Aorta (tissue), 5 donors: ENCODE measurements at places on chromosomes 3 and 15.

- no peak for DNase-seq
Observed at GRCh38 chr3:10285272-10286132, 7.2 kb downstream of the GHRL start.

DNA sequence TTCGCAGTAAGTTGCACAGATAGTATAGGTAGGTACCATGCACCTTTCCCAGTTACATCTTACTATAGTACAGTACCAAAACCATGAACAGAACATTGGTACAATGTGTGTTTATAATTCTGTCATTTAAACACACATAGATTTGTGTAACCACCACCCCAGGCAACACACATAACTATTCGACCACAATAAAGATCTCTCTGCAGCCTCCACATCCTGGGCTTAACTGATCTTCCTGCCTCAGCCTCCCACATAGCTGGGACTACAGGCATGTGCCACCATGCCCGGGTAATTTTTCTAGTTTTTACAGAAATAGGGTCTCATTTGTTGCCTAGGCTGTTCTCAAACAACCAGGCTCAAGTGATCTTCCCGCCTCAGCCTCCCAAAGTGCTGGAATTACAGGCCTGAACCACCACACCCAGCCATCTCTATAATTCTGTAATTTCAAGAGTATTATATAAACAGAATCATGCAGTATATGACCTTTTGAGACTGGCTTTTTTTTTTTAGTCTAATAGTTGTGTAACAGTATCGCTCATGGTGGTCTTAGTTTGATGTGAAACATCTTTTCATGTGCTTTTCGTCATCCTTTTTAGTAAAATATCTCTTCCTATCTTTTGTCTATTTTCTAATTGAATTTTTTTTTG, 13.3 kb upstream of the TMF1 start:
- no peak for DNase-seq

DNA sequence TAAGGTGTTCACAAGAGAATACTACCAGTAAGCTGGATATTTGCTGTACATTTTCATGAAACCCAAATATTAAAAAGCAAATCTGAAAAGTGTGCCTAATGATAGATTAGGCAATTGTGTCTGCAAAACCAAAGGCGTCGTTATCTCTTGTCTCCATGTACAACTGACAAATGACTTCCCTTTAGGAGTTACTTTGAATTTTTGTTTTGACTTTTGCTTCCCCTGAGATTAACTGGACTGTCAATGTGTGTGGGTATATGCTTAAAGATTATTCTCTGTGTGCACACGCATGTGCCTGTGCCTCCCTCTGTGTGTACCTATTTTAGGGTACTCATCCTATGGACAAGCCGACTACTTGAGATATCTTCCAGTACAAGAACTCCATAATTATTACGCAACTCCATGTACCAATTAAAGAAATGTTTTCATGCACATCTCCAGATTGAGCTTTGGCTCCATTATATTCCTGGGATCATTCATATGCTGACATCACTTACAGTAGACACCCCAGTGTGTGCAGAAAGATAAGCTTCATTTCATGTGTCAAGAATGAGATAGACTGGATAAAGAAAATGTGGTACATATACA, 431.2 kb upstream of the ADAMTS9 start:
- no peak for DNase-seq

DNA sequence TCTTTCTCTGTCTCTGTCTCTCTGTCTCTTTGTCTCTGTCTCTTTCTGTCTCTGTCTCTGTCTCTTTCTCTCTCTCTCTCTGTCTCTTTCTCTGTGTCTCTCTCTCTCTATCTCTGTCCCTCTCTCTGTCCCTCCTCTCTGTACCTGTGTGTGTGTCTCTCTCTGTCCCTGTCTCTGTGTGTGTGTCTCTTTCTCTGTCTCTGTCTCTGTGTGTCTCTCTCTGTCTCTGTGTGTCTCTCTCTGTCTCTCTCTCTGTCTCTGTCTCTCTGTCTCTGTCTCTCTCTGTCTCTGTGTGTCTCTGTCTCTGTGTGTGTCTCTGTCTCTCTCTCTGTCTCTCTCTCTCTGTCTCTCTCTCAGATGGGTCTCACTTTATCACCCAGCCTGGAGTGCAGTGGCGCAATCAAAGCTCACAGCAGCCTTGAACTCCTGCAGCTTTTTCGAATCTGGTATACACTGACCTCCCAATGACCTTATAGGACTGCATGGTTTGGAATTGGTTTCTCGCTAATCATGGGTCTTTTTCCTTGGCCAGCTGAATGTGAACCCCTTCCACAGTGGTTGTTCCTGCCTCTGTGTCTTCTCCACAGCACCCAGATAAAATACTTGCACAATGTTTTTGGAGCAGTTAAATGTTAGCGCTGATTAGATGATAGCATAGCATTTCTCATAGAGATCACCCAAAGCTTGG, 102.6 kb upstream of the KLHL25 start:
- DNase-seq = no peak

- no peak for DNase-seq
Observed at GRCh38 chr3:72246685-72247084, 461.7 kb upstream of the PROK2 start.

DNA sequence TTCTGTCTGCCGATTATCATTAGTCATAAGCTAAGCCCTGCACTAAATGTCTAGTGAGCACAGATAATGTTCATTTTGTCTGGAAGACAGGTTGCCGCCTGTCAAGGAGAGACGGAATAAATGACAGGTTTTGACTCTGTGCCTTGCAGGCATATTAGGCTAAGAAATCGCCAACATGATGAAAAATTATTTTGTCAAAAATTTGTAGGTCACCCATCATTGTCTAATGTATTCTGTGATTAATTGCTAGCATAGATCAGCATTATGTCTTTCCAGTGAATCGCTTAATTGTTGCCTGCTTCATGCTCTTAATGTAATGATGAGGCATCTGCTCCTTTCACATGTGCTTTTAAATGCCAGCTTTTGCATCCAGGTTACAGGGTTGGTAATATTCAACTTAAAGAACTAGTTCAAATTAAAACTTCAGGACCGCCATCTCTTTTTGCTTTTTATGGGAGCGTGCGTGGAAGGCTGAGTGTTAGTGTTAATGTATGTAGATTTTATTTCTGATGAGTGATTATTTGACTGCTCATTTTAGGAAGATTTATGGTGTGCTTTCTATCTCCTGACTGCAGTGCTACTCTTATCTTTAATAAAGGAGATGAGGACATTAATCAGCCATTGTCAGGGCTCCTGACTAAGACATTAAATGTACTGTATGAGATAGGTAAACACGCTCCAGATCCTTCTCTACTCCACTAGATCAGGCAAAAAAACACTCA, 120.8 kb upstream of the MEIS2 start:
- no peak for DNase-seq

- DNase-seq = no peak
Observed at GRCh38 chr3:143514874-143515273, 333.4 kb downstream of the SLC9A9 start.

GRCh38 chr3:194584866-194585265, 48.4 kb downstream of the TMEM44 start:
- no peak for DNase-seq

- no peak for DNase-seq
Observed at GRCh38 chr15:73909651-73910050, 16.6 kb upstream of the LOXL1 start.

DNA sequence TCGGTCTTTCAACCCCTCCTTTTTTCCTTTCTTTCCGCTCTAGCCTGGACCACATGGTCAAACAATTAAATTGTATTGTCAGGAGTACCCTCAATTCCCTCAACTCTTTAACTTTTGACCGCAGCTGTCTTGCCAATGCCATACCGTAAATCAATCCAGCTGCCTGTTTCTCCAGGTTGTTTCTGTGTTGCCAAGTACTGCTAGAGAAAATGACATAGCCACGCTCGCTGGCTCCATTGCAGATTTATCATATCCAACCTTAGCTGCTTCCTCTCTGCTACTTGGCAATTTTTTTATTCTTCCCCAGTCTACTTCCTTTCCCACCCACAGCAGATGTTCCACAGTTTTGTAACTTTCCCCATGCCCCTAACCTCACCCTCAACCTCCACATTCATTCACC, 60.0 kb downstream of the ZNF385D start:
- DNase-seq = no peak

DNA sequence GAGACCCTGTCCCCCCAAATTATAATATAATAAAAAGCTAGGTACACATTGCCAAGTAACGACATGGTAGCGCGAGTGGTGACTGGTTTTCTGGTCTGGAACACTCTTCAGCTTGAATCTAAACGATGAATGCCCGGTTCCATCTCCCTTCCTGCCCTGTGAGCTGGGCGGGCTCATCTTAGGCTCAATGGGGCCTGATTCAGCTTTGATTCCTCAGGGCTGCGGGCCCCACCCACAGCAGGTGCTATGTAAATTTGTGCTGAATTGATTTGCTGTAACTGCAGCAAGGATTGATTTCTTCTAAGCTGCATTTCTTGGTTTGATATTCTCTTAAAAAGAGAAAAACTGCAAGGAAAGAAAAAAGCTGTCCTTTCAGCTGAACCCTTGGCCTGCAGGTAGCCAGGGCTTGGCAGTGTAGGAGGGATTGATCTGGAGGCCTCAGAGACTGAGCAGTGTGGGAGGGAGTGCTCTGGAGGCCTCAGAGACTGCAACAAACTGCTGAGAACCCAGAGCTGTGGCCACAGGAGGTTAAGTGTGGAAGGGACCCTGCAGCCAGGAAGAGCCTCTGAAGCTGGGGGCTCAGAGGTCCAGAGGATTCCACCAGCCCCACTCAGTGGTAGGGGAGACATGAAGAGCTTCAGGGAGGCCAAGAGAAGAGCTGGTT, 231.6 kb downstream of the XXYLT1 start:
- DNase-seq = no peak

GRCh38 chr15:22237891-22238275, 157.6 kb downstream of the OR4M2 start:
- DNase-seq = no peak

DNA sequence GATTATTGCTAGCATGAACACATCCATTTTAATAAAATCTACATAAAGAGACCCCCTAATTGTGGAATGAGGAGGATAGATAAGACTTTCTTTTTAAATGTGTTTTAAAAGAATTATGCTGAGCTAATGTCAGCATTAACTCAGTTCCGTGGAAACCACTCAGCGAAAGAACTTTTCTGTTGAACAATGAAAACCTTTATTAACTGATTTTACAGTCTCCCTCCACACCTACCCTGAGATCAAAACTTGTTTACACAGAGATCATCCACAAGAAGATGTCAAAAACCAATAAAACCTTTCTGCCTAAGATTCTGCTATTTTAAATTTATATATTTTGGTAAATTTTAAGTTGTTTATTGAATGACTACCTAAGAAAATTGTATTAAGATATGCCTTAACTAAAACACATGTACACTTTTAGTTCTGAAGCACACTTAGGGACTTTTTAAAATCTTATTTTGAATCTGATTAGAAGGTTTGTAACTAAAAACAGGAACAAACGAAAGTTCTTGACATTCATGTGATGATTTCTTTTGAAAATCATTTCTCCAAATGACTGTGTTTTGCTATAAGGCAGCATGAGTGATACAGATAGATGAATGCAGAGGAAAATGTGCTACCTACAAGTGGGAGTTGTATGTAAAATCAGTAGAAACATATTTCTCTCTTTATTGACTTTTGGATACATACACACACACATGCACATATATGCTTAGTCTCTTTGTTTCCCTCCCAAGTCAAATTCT, 369.0 kb downstream of the UNC13C start:
- no peak for DNase-seq

GRCh38 chr3:149657321-149657925, 402 bp downstream of the WWTR1 start:
- DNase-seq = no peak

- no peak for DNase-seq
Observed at GRCh38 chr3:51684971-51685751, 14.1 kb downstream of the TEX264 start.

DNA sequence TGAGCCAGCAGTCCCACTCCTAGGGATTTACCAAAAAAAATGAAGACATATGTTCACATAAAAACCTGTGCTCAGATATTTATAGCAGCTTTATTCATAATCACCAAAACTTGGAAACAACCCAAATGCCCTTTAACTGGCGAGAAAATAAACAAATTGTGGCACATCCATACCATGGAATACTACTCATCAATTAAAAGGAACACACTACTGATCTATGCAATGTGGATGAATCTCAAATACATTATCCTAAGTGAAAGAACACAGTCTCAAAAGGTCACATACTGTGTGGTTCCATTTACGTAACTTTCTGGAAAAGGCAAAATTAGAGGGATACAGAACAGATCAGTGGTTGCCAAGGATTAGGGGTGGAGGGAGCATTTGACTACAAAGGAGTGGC, 394.5 kb downstream of the SHQ1 start:
- no peak for DNase-seq

GRCh38 chr3:21466476-21466875, 284.5 kb downstream of the ZNF385D start:
- DNase-seq = no peak

GRCh38 chr15:44532689-44533088, 4.3 kb upstream of the EIF3J start:
- DNase-seq = no peak

- no peak for DNase-seq
Observed at GRCh38 chr3:158846803-158847451, 45.1 kb downstream of the MFSD1 start.

- DNase-seq = no peak
Observed at GRCh38 chr3:484341-484740, 287.8 kb downstream of the CHL1 start.

- no peak for DNase-seq
Observed at GRCh38 chr3:187041362-187042307, 97.7 kb downstream of the RPL39L start.

DNA sequence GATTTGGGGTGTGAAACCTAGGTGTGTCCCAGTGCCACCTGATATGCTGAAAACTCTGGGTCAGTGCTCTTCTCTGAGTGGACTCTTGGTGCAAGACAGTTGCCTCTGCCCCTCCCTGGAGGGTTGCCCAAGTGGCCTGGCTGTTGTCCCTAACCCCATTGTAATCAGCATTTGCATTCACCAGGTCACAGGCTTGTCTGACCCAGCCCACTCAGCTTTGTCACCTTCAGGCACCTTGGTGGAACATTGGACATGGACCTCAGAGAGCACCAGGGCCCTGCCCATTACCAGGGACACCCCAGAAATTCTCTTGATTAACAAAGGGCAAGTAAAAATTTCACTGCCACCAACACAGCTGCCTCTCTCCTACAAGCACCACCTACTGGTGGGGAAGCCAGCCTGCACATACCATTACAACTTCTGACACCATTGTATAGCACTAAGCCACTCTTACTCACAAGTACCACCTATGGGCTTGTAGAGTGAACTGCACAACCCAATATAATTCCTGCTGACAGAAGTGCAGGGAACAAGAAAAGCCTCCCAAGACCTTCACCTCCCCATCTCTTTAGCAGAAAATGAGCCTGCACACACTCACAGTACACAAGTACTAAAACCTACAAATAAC, 324.6 kb downstream of the EPHA6 start:
- DNase-seq = no peak

DNA sequence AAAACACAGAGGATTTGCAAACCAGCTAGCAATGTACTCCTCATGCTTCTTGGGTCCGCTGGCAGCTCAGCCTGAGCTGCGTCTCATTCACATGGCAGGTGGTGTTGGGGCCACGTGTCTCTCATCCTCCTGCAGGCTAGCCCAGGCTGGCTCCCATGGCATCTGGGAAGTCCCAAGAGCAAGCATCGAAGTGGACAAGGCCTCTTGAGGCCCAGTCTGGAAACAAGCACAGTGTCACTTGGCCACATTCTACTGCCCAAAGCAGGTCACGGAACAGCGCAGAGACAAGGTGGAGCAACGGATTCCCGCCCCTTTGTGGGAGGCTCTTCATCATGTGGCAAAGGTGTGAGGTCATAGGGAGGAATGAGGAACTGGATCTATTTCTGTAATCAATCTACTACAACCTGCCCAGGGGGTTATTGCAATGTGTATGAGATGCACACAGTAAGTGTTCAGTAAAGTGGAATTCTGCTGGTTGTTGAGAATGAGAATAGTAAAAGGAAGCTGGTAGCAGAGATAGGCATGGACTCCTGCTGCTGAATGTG, 128.3 kb downstream of the TPRA1 start:
- DNase-seq = no peak
